ENCODE measurements at places on chromosomes 7 and 10.

- DNase-seq, result no peak
These were observed 11.3 kb upstream of the CTBP2 start for GRCh38 chr10:125171402-125172306.

DNA sequence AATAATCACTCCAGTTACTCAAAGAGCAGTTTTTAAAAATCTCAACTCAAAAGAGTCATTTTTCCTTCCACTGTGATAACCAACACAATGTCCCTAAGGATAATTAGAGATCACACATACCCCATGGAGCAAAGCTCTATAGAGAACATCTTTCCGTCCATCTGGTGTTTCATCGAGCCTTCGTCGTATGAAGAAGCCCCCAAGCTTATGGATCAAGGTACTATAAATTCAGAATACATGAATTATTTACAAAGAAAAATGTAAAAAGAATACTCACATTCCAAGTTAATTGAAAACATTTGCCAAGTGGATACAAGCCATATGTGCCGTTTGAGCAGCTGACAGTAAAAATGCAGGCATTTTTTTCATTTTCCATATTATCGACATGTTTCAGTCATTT is 14.8 kb downstream of the GPAM start:
- DNase-seq, result no peak

DNA sequence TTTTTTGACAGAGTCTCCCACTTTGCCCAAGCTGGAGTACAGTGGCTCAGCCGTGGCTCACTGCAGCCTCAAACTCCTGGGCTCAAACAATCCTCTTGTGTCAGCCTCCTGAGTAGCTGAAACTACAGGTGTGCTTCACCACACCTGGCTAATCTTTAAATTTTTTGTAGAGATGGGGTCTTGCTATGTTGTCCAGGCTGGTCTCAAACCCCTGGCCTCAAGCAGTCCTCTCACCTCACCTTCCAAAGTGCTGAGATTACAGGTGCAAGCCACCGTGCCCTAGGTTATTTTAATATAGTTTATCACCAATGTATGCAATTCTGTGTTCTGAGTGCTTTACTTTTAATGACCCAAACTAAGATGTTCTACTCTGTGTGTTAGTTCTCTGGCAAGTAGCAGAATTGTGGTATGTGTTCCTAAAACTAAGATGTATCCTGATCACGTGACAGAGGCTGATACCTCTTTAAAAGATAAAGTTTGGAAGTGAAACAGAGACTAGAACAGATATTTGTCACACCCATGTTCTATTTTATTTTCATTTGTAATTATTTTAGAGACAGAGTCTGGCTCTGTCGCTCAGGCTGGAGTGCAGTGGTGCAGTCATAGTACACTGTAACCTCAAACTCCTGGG is 22.1 kb upstream of the PFKFB3 start:
- no peak for DNase-seq

GRCh38 chr7:16847381-16847860 is 34.4 kb downstream of the AGR3 start:
- DNase-seq, result peak; percentile 15

- DNase-seq, result no peak
These were observed 293.4 kb upstream of the C7orf33 start for GRCh38 chr7:148296994-148297644.

- no peak for DNase-seq
These were observed 7.4 kb downstream of the ZNF488 start for GRCh38 chr10:47376522-47377220.

DNA sequence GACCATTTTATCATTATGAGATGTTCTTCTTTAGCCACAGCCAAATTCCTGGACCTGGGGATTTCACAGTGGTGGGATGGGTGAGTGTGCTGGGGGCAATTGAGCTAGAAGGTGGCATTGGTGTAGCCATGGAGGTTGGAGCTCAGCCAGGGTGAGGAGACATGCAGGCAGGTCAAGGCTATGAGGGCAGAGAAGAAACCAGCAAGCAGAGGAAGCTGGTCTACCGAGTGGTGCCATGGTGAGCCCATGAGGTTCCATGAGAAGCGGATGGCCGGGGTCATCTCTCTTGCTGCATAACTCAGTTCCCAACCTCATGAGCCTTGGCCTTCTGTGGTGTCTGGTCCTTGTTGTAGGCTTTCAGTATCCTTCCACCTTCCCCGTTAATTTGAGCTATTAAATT is 91.4 kb downstream of the CARD11 start:
- DNase-seq, result no peak

DNA sequence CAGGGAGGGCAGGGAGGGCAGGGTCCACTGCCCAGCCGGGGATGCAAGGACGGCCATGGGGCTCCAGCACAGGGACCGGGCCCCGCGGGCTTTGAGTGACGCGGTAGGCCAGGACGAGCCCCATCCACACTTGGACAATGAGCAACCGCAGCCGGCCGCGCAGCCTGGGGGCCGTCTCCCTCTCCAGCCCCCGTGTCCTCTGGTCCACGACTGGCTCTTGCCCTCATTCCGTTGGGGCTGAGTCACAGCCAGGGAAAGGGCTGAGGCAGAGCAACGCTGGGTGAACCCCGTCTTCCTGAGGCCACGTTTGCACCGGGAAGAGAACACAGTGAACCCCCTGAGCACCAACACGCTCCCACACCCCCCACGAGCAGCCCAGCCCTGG is 23.7 kb downstream of the SHH start:
- DNase-seq, result no peak

DNA sequence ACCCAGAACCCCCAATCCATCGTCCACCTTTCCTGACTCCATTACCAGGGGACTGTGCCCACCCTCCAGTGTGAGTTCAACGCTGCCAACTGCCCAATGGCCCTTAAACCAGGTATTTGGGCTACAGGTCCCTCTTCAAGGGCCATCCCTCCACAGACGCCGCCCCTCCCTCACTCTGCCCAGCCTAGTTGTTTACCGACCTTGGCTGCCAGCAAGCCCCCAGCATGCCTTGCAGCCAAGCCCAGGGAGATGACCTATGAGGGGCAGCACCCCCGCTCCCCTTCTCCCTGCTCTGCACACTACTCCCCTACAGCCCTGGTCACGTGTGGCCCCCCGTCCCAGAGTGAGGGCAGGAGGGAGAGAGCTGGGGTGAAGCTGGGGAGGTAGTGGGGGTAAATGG is 147.3 kb downstream of the GRID1 start:
- DNase-seq, result no peak

- no peak for DNase-seq
These were observed 97.6 kb downstream of the CUX1 start for GRCh38 chr7:101915000-101915399.

DNA sequence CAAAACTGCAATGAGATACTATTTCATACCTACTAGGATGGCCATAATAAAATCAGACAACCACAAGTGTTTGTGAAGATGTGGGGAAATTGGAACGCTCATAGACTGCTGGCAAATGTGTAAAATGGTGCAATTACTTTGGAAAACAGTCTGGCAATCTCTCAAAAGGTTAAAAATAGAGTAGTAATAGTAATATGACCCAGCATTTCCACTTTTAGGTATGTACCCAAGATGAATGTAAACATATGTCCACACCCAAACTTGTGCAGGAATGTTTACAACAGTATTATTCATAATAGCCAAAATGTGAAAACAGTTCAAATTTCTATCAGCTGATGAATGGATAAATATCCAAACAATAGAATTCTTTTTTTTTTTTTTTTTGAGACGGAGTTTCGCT is 731.6 kb upstream of the ANKRD30A start:
- no peak for DNase-seq

- DNase-seq, result no peak
These were observed 523.9 kb downstream of the ADRA2A start for GRCh38 chr10:111600772-111601171.

DNA sequence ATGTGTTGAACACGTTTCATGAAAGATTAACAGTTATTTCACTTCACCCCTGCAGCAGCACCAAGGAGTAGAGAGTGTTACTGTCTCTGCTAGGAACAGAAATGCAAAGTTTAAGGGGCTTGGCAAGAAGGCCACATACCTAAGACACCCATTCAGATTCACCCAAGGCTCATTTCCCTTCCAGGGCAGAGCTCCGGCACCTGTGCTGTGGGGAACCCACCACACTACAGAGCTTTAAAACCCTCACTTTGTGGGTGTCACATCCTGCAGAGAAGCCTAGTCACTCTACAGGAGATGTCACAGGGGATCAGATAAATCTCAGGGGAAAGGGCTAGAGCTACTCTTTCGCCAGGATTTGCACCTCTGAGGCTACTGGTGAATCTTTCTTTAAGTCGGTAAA is 176.1 kb upstream of the KLF6 start:
- DNase-seq, result no peak

DNA sequence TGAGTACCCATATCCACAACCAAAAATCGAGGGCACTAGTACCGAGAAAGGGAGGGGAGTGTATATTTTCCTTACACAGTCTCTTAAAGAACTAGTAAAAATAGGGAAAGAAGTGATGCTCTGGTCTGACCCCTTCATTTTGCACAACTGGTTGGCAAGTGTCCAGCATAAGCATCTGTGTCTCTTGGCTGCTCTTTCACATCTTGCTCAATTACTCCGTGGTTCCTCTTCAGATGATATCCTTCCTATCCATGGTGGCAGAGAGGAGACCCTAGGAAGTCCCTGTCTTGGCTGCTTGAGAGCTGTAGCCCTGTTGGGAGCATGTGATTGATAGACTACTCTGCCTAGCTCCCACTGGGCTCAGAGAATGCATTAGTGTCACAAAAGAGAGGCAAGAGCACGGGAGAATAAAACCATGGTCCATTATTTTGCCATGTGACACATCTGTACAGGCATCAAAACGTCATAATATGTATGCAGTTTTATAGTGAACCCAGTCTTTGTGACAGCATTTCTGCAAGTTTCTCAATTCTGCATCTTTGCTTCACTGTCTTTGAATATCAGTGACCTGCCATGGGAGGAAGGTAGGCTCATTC is 111.8 kb upstream of the ANKRD1 start:
- no peak for DNase-seq

- no peak for DNase-seq
These were observed 160.2 kb downstream of the BICC1 start for GRCh38 chr10:58672845-58673244.

GRCh38 chr7:102424787-102425218 is 8.6 kb upstream of the ORAI2 start:
- DNase-seq, result no peak

GRCh38 chr7:147376192-147376591 is 1214.4 kb upstream of the C7orf33 start:
- DNase-seq, result no peak

GRCh38 chr10:86388119-86388704 is 21.6 kb upstream of the GRID1 start:
- DNase-seq, result no peak

DNA sequence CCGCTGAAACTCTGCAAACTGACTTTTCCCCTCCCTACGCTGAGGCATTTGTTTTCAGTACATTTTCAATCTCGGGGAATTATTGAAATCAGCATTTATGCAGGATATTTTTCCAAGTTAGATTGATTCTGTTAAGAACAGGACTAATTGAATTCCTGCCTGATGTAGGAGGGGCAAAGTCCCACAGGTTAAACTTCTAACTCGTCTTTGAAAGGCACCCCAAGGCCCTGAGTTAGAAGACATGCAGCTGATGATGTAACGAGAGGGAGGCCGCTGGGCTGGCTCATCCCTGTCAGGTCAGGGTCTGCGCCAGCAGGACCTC is 253.1 kb downstream of the CELF2 start:
- no peak for DNase-seq

DNA sequence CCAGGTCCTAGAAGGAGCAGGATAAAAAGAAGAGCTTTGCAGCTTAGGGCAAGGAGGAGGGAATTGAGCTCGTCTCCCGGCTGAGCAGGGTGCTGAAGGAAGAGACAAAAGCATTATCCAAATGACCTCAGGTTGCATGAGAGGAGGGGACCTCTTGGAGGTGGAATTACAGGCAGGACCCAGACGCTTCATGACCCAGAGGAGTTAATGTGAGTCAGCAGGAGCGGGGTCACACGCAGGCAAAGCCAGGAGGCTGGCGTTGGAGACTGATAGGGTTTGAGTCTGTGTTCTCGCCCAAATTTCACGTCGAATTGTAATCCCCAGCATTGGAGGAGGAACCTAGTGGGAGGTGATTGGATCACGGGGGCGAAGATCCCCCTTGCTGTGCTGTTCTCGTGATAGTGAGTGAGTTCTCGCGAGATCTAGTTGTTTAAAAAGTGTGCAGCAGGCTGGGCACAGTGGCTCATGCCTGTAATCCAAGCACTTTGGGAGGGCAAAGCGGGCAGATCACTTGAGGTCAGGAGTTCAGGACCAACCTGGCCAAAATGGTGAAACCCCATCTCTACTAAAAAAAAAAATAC is 63.7 kb upstream of the AUTS2 start:
- DNase-seq, result no peak

DNA sequence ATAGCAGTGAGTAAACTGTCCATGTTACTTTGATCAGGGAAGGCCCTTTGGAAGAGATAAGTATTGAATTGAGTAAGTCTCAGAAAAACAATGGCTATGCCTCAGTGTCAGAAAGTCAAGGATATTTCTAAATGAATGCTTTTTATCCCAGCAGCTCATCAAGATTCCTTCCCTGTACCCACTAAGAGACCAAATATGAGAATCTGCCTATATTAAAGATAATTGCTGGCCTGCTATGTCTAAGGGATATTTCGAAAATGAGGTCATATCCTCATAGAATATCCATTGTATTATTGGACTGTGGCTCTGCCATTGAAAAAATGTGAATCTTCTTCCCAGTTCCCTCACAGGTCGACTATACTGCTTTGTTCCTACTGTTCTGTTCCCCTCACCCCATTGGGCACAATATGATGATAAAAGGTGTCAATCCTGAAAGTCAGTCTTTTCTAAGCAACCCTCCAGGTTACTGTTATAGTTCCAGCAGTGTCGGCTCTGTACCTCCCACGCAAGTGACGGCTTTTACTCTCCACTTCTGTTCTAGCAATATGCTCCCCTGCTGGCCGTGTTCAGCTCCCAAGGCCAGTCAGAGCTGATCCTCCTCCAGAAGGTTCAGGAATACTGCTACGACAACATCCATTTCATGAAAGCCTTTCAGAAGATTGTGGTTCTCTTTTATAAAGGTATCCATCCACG is 51.7 kb downstream of the BZW2 start:
- peak; percentile 42 for DNase-seq

DNA sequence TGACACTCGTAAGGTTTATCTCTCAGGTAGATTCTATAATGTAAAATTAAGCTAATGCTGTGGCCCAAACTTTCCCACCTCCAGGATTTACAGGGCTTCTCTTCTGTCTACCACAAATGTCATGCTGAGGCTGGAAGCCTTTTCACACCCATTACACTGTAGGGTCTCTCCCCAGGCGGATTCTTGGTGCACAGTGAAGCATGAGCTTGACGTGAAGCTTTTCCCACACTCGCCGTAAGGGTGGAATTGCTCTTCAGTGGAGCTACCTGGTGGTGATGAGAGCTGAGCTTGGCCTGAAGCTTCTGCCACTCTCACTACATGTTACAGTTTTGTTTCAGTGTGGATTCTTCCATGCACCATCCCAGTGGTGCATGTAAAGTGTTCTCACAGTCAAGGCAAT is 11.4 kb downstream of the FAM200A start:
- no peak for DNase-seq

GRCh38 chr10:21170216-21170615 is 273.1 kb upstream of the NEBL start:
- no peak for DNase-seq

DNA sequence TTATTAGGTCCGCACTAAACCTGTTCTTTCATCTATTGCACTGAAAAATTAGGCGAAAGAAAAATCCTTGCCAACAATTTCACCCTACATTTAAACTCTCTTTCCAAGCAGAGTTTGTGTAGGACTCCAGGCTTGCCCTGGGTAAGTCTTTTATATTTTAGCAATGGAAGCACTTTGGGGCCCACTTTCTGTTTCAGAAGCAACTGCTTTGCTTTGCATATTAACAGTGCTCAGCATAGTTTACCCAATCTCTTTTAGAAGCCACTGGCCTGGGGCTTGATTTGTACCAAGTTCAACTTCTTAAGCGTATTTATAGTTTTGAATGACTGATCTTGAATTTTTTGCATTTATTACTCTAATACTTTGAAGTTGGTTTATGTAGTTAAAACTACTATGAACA is 78.8 kb upstream of the MDFIC start:
- no peak for DNase-seq

Data from HAP-1 (cell line).